ENCODE measurements at places on chromosomes 1 and 21. TPM values are rescaled to one million over a fixed set of nuclear protein-coding genes. Genes with fewer than 3 reads are reported as not detected.

The SPATA45 gene
- total RNA-seq, result not detected

The REN gene
- 0.67 TPM for total RNA-seq

The TNFRSF9 gene
- total RNA-seq, result 0.15 TPM

The NMNAT2 gene
- 0.89 TPM for total RNA-seq
